OCI-LY7 (cell line): ENCODE measurements at places on chromosomes 1 and 21.

DNA sequence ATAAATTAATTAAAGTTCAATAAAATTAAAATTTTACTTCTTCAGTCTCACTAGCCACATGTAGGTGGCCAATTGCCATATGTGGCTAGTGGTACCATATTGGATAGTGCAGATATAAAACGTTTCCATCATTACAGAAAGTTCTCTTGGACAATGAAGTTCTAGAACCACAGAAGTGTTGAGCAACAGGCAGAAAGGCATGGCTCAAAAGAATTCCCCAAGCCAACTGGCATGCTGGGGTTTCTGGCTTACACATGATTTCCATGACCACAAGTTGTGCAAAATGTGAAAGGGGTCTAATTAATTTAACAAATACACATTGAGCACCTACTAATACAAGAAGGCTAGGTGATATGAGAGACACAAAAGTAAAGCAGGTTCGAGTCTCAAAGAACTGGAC, 72.2 kb upstream of the CDC42BPA start:
- no peak for DNase-seq

GRCh38 chr1:181984006-181984405, 77.5 kb downstream of the ZNF648 start:
- no peak for DNase-seq

GRCh38 chr1:61156576-61157467, 74.5 kb downstream of the NFIA start:
- no peak for DNase-seq

GRCh38 chr1:2519729-2520128, 6.7 kb downstream of the PANK4 start:
- no peak for DNase-seq
